ENCODE measurements at places on chromosomes 2 and 18.

DNA sequence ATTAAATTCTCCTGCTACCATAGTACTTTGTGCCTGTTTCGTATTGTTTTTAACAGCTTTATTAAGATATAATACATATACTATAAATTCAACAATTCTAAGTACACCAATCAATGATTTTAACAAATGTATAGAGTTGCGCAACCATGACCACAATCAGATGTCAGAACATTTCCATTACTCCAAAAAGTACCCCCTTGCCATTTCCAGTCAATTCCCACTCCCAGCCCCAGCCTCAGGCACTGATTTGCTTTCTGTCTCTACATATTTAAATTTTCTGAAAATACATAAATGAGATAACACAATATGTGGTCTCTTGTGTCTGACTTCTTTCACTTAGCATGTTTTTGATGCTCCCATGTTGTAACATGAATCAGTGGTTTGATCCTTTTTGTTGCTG is 193.9 kb downstream of the FIGN start:
- DNase-seq, result peak; percentile 59

GRCh38 chr2:128754246-128754724 is 435.6 kb upstream of the HS6ST1 start:
- DNase-seq, result no peak

GRCh38 chr2:173076581-173077345 is 1.1 kb downstream of the MAP3K20 start:
- peak; percentile 42 for DNase-seq

DNA sequence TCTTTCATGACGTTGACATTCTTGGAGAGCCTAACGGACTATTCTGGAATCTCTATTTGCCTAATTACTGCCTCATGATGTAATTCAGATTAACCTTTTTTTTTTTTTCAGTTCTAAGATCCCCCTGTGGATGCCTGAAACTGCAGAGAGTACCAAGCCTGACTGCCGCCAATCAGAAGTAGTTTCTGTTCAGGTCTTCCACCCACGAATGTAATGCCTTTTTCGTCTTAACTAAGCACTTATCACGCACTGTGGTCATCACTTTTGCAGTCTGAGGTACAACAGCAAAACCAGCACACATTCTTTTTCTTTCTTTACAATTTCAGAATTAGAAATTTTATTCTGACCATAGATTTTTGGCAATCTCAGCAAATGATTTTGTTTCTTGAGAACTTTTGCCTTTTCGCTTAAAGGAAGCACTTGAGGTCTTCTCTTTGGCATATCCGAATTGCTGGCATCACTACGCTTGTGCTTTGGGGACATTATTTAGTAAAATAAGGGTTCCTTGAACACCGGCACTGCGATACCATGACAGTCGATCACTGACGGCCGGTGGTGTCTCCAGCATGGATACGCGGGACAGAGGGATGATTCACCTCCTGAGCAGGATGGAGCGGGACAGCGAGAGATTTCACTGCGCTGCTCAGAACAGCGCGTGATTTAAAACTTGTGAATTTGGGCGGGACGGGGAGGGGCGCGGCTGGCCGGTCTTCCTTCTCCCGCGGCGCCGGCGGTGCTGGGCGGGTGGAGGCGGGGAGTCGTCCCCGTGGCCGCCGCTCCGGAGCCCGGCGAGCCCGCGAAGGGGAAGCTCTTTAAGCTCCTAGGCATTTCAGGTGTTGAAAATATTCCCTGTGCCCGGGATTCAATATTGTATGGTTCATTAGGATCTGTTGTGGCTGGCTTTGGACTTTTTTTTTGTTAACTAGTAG is 32.0 kb upstream of the GPR55 start:
- DNase-seq, result peak; percentile 93

GRCh38 chr18:25799231-25799630 is 291.2 kb downstream of the SS18 start:
- DNase-seq, result no peak

DNA sequence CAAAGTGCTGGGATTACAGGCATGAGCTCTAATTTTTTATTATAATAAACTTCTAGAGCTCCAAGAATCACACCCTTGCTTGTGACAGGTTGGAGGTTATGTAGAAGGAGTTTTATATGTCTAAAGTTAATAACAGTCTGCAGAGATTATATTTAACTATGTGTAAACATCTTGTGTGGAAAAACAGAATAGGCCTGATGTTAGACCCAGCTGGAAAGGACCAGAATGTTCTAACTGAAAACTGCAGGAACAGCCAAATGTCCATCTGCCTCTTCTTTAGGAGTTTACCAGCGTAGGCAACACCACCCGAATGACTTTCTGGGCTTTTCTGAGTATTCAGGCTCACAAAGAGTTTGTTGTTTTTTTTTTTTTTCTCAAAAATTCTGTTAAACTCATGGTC is 67.1 kb upstream of the CDCA7 start:
- no peak for DNase-seq

- peak; percentile 93 for DNase-seq
These were observed 76.0 kb downstream of the RFTN2 start for GRCh38 chr2:197599285-197599965.

- no peak for DNase-seq
These were observed 96.8 kb downstream of the CLIP4 start for GRCh38 chr2:29212009-29212408.

- DNase-seq, result peak; percentile 72
These were observed 127.6 kb upstream of the ITGA6 start for GRCh38 chr2:172299741-172300140.

- peak; percentile 94 for DNase-seq
These were observed 105.0 kb downstream of the LTBP1 start for GRCh38 chr2:33051586-33052360.

GRCh38 chr2:74278176-74278575 is 65.0 kb downstream of the SLC4A5 start:
- no peak for DNase-seq

- DNase-seq, result no peak
These were observed 42.3 kb downstream of the RPRD1A start for GRCh38 chr18:36025025-36025424.

- peak; percentile 69 for DNase-seq
These were observed 47.7 kb downstream of the MYO7B start for GRCh38 chr2:127582863-127583861.

- DNase-seq, result no peak
These were observed 5.2 kb upstream of the GPR55 start for GRCh38 chr2:230930149-230930780.

GRCh38 chr18:49880661-49881060 is 67.3 kb upstream of the ACAA2 start:
- no peak for DNase-seq

- DNase-seq, result no peak
These were observed 84.5 kb downstream of the ZBTB7C start for GRCh38 chr18:48324651-48325050.

DNA sequence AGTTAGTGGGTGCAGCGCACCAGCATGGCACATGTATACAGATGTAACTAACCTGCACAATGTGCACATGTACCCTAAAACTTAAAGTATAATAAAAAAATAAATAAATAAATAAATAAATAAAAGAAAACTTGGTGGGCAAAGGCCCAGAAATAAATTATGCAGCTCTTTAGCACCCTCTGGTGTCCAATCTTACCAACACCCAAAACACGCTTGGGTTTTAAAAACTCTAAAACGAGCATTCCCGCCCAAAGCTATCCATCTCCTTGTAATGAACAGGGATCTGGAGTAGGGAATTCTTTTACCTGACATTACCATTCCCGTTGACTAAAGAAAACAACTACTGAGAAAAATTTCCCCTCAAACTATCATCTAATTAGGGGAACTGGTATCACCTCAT is 2005.9 kb upstream of the CELF4 start:
- no peak for DNase-seq

GRCh38 chr2:128299628-128300027 is 19.0 kb downstream of the HS6ST1 start:
- no peak for DNase-seq

GRCh38 chr2:236951830-236952475 is 133.7 kb upstream of the COPS8 start:
- no peak for DNase-seq

DNA sequence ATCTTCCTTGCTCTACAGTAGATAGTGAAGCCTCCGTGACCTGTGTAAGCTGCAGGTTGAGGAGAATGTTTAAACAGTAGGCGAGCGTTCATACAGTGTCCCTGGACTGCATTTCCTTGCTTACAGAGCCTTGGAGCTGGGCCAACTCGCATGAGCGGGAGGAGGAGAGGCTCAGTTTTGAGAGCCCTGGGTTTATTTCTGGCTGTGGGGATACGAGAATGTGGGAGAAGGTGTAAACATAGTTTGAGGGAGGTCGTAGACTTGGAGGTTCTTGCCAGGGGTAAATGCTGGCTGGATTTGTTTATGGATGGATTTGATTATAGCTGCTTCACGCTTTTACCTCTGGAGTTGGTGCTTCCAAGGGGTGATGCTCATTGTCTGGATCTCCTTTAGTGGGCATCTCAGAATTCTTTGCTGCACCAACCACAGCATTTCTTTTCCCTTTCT is 20.8 kb downstream of the CRIM1 start:
- DNase-seq, result no peak

GRCh38 chr18:40259115-40259835 is 1695.8 kb upstream of the PIK3C3 start:
- DNase-seq, result no peak

- no peak for DNase-seq
These were observed 57.2 kb downstream of the MAP4K3 start for GRCh38 chr2:39379643-39380524.

- DNase-seq, result no peak
These were observed 319.9 kb downstream of the CMPK2 start for GRCh38 chr2:6545795-6546194.

DNA sequence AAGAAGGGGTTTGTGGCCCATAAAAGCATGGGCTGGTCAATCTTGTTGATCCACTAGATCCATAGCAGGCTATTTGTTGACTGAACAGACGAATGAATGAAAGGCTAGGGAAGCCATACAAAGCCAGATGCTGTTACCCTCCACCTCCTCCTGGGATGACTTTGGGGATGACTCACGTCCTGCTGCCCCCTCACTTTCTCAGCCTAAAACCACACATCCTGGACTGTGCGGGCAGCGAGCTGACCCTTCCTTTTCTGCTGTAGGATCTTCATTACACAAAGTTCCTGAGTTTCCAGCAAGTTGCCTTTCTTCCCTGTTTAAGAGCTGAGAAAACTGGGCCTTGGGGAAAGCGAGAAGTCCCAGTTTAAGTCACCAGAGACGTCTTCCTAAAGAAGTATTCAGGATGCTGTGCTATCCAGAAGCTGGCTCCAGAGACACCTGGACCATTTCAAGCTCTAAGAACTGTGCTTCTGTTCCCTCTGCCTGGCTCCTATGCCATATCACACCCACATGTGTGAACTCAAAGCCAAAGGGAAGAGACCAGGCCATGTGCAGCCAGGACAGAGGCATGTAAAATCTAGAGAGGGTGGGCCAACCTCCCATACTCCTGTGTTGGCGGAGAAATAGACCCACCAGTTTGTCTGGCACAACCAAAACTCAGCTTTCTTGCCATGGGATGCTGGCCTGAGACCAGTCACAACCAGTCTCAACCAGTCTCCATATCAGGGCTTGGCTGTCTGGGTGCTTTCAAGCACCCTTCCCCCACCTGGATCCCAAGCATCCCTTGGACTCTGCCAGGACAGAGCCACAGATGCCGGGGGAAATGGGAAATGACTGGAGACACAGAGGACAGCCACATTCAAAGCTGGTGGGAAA is 4.7 kb upstream of the SLC20A1 start:
- DNase-seq, result peak; percentile 94

DNA sequence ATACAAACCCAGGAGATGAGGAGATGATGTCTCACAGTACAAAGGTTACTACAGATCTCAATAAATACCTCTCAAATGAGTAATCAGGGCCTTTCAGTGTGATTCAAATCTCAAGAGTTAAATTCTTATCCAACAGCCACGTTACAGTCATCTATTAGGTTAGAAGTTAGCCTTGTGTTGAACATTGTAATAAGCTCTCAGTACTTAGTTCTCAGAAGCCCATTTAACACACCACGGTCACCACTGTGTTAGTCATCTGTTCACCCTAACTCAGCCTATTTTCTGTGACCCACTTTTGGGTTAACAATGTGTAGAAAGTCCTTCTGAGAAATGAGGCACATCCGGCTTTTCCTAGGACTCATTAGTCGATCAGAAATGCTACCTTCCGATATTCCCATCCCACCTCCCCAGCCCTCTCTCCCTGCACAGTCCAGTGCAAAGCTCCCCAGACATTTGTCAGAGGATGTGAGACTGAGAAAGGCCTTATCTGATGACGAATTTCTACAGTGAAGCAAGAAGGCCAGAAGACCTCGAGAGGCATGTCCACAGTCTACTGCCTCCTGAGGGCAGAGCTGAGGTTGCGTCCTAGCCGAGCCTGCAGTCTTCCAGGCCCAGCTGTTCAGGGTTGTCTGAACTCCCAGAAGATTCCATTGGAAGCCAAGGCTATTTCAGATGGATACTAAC is 92.6 kb downstream of the ACTR2 start:
- DNase-seq, result peak; percentile 96

DNA sequence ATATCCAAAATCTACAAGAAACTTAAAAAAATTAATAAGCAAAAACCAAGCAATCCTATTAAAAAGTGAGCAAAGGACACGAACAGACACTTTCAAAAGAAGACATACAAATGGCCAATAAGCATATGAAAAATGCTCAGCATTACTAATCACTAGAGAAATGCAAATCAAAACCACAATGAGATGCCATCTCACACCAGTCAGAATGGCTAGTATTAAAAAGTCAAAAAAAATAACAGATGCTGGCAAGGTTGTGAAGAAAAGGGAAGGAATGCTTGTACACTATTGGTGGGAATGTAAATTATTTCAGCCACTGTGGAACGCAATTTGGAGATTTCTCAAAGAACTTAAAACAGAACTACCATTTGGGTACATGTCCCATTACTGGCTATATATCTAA is 128.8 kb upstream of the SESTD1 start:
- no peak for DNase-seq

GRCh38 chr2:117737846-117738245 is 76.6 kb upstream of the DDX18 start:
- DNase-seq, result no peak

GRCh38 chr2:16330012-16330411 is 335.6 kb downstream of the CYRIA start:
- peak; percentile 34 for DNase-seq

- DNase-seq, result no peak
These were observed 12.3 kb upstream of the ATP9B start for GRCh38 chr18:79056827-79057367.

- no peak for DNase-seq
These were observed 38.8 kb upstream of the TMEM18 start for GRCh38 chr2:715854-716560.

GRCh38 chr18:56162311-56163265 is 475.8 kb downstream of the TXNL1 start:
- DNase-seq, result no peak

Data from osteoblast (primary cell).